Glutamatergic neuron (in vitro differentiated cells): ENCODE measurements at places on chromosomes 16 and 17.

- DNase-seq, result no peak
Observed at GRCh38 chr17:12877953-12878669, 88.8 kb downstream of the ARHGAP44 start.

- DNase-seq, result no peak
Observed at GRCh38 chr17:39867880-39868553, at the start of gene ZPBP2. TSS of gene ZPBP2 (plus strand) at chr17:39868202. CDS start at chr17:39868355, 153 bp downstream.

GRCh38 chr17:7833795-7834541 is at the start of gene KDM6B:
TSS of gene KDM6B (plus strand) at chr17:7834217. CDS start at chr17:7845555, 11,338 bp downstream.
- peak; percentile 89 for DNase-seq

GRCh38 chr17:5825717-5826330 is 241.5 kb upstream of the NLRP1 start:
- no peak for DNase-seq

DNA sequence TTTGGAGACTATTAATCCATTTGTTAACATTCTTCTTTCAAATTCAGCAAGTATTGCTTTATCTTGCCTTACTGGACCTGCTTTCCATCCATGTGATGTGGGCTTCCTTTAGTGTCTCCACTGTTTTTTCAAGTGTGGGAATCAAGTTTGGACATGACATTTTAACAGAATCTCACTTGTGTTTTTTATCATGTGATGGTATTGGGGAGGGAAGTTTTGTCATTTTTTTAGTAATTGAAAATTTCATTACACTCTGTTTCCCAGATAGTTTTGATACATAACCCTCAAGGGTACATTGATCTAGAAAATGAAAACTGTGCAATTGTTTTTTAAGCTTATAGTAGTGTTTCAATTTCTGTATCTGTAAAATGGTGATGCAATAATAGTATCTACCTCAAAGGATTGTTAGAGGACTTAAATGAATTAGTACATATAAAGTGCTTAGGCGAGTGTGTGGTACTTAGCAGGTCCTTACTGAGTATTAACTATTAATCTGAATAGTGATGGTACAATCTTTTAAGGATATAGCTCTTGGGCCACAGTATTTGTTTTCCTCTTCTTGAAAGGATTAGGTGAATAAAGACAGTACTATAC is 27.3 kb downstream of the AATF start:
- no peak for DNase-seq
